ENCODE measurements at places on chromosomes 11 and 22. TPM values are rescaled to one million over a fixed set of nuclear protein-coding genes. Genes with fewer than 3 reads are reported as not detected.
A peak's percentile ranks its signal among the peaks of the same experiment; 100 is the strongest.

GRCh38 chr11:3685923-3686322 lies 14.7 kb upstream of the CHRNA10 start:
- DNase-seq = no peak

GRCh38 chr22:26827611-26828010 lies 170.2 kb downstream of the MIAT start:
- DNase-seq = no peak

Gene CBLIF
- total RNA-seq = 456 TPM

Gene CPT1B
- total RNA-seq = 106 TPM

GRCh38 chr11:134815404-134815803 lies 403.4 kb upstream of the B3GAT1 start:
- no peak for DNase-seq

GRCh38 chr11:72443016-72443415 lies 8.7 kb upstream of the CLPB start:
- DNase-seq = no peak

Gene OR6T1
- total RNA-seq = not detected

DNA sequence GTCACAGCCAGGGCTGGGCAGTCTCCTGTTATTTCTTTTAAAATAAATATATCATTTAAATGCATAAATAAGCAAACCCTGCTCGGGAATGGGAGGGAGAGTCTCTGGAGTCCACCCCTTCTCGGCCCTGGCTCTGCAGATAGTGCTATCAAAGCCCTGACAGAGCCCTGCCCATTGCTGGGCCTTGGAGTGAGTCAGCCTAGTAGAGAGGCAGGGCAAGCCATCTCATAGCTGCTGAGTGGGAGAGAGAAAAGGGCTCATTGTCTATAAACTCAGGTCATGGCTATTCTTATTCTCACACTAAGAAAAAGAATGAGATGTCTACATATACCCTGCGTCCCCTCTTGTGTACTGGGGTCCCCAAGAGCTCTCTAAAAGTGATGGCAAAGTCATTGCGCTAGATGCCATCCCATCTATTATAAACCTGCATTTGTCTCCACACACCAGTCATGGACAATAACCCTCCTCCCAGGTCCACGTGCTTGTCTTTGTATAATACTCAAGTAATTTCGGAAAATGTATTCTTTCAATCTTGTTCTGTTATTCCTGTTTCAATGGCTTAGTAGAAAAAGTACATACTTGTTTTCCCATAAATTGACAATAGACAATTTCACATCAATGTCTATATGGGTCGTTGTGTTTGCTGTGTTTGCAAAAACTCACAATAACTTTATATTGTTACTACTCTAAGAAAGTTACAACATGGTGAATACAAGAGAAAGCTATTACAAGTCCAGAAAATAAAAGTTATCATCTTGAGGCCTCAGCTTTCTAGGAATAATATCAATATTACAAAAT lies 13.4 kb downstream of the OR51B4 start:
- peak; percentile 37 for DNase-seq

Gene OR52N4
- not detected for total RNA-seq

Gene OR9G4
- total RNA-seq = not detected

Gene PKDREJ
- total RNA-seq = not detected

Gene P2RY2
- 1.0 TPM for total RNA-seq

GRCh38 chr11:45391168-45391850 lies 105.2 kb upstream of the SYT13 start:
- DNase-seq = no peak

DNA sequence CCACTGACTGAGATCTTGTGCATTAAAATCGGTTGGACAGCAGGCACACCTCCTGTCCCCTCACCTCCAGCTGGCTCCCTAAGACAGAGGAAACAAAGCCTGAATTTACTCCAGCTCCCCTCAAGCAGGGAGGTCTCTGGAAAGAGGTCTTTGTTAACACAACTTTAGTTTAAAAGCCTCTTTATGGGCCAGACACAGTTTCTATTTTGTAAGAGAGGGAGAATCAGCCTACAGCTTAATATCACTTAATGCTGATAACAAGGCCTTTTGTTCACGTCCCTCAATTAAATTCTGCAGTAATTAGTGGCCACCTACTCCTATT lies 36.3 kb downstream of the PLEKHA7 start:
- no peak for DNase-seq

DNA sequence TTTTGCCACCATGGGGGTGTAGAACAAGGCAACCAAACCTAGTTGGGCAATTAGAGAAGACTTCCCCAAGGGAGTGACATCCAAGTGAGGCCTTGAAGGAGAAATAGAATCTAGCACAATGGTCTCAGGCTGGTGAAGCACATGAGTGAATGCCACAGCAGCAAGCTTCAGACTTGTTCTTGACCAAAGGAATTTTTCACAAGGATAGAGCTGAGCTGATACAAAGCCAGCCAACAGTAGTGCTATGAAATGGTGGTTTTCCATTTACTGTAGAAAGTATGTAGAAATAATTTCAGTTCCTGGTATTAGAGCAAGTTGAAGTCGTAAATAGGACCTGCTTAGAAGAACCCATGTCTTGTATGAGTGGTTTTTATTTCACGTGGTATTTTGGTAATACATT lies 148.3 kb upstream of the RASSF10 start:
- DNase-seq = no peak

Gene MMP12
- not detected for total RNA-seq

- no peak for DNase-seq
These were observed 19.4 kb downstream of the SDHD start for GRCh38 chr11:112106070-112106469.

Data from stomach (tissue), 19 donors.